ENCODE measurements at places on chromosomes 4 and X.

GRCh38 chr4:186734251-186734650, 10.6 kb upstream of the FAT1 start:
- DNase-seq: no peak

DNA sequence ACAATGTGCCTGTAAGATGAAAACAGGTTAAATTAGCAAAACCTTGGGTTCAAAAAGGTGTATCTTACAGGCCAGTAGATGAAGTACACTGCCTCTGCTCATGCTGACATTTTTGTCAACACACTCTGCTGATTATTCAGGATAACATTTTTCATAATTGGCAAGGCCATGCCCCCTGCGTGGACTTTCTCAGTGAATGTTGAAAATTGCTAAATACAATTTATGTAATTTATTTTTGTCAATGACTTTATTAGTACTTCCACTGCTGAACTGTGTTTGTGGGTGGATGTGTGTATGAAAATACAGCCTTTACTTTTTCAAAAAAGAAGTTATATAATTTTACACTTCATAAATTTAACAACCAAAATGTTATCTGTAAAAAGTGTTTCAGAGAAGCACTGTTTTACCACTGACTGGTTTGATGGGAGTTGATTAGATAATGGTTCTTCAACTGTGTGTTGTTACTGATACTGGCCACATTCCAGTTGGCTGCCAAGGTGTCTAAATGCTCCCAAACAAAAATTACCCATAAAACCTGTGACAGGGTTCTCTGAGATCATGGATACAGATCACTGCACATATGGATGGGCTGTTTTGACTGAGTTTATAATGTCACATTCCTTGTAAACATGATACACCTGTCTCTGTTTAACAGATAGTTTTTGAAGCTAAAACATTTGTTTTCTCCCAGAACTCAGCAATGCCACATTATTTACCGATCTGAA, 151.9 kb upstream of the SLC7A11 start:
- DNase-seq: no peak

GRCh38 chrX:50905334-50905733, 5.2 kb upstream of the BMP15 start:
- no peak for DNase-seq

GRCh38 chr4:99665983-99666382, 8.4 kb upstream of the C4orf54 start:
- peak; percentile 13 for DNase-seq

DNA sequence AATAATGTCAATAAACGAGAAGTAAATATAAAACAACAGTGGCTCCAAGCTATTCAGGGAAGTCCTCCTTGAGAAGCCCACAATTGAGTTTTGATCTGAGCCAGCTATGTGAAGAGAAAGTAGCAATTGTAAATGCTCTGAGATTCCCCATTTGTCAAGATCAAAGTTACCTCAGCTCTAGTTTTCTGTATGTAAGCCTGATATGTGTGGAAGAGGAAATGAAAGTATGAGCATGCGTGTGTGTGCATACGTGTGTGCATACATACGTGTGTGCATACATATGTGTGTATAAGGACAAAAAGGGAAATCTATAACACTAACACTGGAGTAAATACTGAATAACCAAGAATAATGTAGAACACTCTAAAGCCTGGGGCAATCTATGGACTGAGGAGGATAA, 130.3 kb downstream of the SCFD2 start:
- no peak for DNase-seq

- peak; percentile 78 for DNase-seq
Observed at GRCh38 chrX:70444326-70444945, at the start of gene DLG3. Gene DLG3 (plus strand): TSS chrX:70444835. CDS start chrX:70445202, 367 bp downstream.

- DNase-seq: no peak
Observed at GRCh38 chr4:48110452-48110978, 23.5 kb downstream of the TXK start.

DNA sequence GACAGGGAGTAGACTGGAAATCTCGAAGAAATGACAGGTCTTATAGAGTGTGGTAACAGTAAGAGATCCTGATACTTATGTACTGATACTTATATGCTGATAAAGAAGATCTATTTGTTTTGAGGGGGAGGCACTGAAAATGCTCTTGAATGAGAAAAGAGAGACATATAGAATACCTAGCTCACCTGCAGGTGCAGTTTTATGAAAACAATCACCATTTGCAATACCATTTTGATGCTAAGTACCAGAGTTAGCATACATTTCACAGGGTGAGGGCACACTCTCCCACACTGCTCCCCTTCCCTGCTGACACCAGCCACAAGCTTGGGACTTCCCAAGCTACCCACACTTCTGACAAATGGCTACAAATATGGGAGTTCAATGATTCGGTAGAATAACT, 1490.1 kb upstream of the IGFBP7 start:
- DNase-seq: no peak

GRCh38 chr4:85058551-85058950, 92.1 kb upstream of the WDFY3 start:
- no peak for DNase-seq

GRCh38 chrX:114134465-114134864, 449.4 kb upstream of the HTR2C start:
- DNase-seq: no peak

DNA sequence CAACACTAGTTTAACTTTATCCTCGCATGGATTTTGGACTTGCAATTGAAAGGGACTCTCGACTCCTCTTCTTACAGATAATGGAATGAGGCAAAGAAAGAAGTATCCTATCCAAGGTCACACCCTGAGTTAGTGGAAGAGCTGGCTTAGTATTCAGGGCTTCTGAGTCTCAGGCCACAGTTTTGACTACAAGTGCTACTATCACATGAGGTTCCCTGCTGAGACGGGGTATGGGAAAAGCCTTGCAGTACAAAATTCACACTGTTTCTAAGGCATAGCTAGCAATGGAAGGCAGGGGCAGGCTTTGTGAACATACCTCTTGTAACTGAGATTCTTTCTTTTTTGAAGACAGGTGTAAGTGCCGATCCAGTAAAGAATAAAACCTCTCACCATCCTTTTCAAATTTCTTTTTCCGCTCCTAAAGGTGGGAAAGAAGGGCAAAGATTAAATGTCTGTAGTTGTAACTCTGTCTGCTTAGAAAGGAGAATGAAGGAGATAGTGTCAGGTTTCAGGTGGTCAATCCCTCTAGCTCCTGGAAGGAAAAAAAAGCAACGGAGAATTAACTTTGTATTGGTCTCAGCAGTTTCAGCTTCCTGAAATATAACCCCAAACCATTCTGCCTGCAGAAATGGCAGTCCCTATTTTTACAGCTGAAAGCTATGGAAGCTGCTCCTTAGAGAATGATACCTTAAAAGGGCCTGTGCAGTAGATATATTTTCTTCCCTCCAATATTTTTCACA, 199.0 kb downstream of the OPHN1 start:
- DNase-seq: no peak

GRCh38 chr4:113730467-113731216, 30.9 kb downstream of the CAMK2D start:
- DNase-seq: no peak

GRCh38 chrX:45515262-45516215, 314.9 kb upstream of the DIPK2B start:
- peak; percentile 62 for DNase-seq

- DNase-seq: no peak
Observed at GRCh38 chr4:7564242-7564641, 129.5 kb upstream of the PSAPL1 start.

DNA sequence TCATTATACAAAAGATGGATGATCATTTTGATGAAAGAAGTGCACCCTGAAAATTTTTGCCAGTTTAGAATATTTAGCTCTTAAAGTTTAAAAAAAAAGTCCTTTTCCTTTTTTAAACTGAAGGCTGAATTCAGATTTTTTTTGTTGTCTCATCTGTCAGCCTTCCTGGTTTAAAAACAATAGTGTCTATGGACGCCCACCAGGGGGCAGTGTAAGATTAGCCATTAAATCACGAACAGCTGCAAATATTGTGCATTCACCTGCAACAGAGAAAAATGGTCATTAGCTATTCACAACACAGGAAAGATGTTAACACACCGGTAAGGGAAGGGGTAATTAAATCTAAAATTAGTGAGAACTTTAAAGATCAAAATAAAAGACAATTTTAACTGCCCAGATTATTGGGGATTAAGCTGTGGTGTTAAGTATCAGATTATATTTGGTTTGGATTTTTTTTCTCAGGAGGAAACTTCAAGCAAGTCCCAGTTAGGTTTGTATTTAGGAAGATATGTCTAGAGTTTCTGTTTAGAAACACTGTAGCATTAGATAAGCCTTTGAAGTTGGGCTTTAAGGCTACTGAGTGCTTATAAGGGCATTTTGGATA, 4.4 kb upstream of the CXorf38 start:
- peak; percentile 82 for DNase-seq

GRCh38 chr4:151324752-151325110, 674 bp downstream of the SH3D19 start:
- DNase-seq: peak; percentile 83

DNA sequence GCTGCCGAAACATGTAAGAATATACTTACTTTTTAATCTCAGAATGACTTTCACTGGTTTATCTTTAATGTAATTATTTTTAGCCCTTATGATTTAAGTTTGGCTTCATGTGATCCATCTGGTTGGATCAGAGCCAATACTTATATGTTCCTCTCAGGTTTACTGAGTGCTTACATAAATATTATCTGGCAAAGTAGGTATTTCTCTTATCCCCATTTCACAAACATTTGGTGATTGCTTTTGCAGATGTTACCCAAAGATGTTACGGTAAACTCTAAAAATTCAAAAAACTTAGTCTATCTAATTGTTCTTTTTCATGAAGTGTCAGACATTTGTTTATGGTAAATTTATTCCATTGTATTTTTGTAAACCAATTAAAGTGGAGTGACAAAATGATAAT, 115.0 kb upstream of the TLL1 start:
- peak; percentile 12 for DNase-seq

DNA sequence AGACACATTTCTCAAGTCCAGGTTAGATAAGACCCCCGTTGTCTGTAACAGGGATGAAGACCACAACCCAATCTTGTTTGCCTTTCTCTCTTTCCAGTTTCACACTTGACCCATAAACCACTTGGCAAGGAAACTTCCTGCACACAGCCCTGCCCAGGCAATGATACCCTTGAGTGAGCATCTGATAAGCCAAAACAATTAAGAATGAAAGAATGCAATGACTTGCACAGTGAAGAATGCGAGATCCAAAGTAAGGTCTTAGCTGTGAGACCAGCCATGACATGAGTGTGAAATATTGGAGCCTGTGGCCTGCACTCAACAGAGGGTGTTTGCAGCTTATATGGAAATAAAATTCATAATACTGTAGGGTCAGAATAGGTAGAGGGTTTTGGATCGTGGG, 37.9 kb upstream of the MXRA5 start:
- DNase-seq: no peak
